ENCODE measurements at places on chromosomes 6 and 20.

DNA sequence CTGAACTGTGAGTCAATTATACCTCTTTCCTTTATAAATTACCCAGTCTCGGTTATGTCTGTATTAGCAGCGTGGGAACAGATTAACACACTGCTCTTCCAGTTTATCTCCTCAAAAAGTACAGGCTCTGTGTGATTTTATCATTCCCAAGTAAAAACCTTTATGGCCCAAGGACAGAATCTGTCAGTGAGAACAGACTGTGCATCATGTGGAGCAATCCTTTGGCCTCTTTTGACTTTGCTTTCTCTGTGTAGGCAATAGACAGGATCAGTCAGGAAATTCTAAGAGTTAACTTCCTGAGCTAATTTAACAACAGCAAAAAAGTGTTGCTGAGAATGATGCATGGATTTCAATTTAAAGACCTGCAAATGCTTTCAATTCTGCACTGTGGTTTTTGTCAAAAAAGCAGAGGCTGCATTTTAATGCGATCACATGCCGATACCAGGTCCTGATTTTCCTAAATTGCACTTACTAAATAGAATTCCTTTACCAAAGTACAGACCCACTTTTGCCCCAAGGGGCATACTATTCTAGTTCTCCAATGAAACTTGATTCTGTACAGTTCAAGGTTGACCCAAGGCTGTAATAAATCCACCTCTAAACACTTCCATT lies 246.7 kb upstream of the MARCKS start:
- DNase-seq, result no peak

DNA sequence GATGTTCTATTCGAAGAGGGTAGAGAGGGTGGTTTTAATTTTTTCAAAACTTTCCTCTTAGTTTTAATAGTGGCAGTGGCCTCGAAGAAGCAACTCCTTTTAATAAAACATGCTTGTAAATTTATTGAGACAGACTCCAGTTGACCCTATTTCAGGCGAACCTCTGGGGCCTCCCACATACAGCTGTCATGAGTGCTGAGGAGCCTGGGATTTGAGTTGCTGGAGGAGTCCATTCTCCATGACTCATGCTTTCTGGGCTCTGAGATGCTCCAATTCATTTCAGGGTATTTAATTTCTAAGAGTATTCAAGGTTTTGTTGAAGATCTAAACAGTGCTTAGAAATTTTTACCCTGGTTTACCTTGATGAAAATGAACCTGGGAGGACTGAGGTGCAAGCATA lies 580.4 kb downstream of the CBLN4 start:
- no peak for DNase-seq

DNA sequence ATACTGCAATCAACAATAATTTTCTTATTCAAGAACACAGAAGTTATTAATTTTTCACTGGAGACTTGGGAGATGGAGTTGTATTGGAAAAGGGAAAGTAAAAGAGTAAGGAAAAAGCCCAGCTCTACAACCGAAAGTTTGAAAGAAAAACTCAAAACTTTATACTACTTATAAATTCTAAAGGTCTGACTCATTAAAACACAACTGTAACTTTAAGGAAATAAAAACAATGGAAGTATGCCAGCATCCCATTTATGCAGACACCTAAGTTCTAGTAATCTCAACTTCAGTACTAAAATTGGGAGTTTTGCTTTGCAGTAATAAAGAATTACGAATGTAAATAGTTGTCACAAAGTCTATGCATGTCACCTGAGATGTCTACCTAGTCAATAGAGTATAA lies 80.6 kb downstream of the IRAK1BP1 start:
- DNase-seq, result no peak

DNA sequence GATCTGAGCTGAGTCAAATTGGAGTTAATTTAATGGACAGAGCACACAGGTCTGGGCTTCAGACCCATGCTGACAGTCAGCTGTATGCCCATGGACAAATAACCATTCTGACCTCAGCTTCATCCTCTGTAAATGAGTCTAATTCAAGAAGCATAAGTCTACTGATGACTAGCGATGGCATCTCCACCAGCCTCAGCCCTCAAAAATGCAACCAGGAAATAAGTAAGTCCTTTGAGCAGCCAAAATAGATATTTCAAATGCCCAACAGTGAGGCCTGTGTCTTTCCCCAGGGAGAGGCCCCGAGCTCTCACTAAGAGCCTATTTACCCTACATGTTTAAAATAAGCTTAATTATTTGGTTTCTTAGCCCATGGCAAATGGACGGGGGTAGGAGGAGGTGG lies 114.2 kb upstream of the MTHFD1L start:
- DNase-seq, result no peak

- no peak for DNase-seq
Measured at GRCh38 chr6:130466748-130467061, 100.9 kb downstream of the TMEM200A start.

DNA sequence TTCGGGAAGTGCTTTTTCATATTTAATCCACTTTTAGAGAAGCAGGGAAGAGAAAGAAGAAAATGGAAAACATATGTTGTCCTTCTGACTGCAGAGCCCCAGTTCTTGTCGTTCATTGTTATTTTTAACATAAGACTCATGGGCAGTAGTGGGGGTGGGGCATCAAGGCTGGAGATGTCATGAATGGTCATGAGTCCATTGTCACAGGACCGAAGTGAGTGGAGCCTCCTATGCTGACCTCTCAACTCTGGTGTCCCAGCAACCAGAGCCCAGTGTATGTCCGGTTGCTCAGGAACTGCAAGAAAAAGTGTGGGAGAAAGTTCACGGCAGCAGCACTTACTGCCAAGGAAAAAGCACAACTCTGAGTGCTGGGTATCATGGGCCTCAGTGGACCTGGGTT lies 108.6 kb downstream of the BANF2 start:
- no peak for DNase-seq

DNA sequence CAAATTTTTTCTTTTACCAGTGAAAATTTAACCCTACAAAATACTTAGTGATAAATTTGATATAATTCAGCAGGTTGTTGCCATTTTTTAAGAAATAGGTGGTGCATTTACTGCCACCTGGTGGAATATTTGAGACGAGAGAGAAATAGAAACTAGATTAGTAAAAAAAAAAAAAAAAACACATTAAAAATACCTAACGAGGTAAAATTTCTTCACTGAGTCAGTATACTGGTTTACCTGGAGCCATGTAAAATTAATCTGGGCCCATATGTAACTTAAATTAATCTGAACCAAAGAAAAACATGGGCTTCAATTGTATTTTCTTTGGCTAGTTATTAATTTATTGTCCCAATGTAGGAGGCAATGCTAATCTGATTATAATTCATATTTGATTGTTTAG lies 520.8 kb downstream of the EPM2A start:
- no peak for DNase-seq

- no peak for DNase-seq
Measured at GRCh38 chr6:11917951-11918738, 94.0 kb upstream of the HIVEP1 start.

- DNase-seq, result no peak
Measured at GRCh38 chr20:48530957-48531356, 296.8 kb downstream of the PREX1 start.

GRCh38 chr20:31713312-31714273 lies 9.1 kb downstream of the BCL2L1 start:
- no peak for DNase-seq

DNA sequence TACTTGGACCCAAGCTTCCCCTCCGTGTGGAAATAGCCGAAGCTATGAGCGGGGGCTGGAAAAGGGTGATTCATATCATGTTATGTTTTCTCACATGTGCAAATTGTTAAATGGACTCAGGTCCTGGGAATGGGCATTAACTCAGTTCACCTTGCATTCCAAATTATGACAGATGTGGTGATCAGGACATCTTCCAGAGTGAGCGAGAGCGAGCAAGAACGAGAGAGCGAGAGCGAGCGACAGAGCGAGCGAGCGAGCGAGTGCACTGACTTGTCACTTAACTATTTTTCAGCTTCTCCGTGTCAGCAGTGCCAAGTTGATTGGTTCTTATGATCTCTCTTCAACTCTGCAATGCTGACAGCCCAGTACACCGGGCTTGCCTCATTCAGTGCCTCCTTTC lies 437.4 kb upstream of the NRSN1 start:
- no peak for DNase-seq
